Activated CD4-positive, alpha-beta T cell treated with anti-CD3 and anti-CD28 coated beads for 36 hours (primary cell): ENCODE measurements at places on chromosomes 3 and 15.

DNA sequence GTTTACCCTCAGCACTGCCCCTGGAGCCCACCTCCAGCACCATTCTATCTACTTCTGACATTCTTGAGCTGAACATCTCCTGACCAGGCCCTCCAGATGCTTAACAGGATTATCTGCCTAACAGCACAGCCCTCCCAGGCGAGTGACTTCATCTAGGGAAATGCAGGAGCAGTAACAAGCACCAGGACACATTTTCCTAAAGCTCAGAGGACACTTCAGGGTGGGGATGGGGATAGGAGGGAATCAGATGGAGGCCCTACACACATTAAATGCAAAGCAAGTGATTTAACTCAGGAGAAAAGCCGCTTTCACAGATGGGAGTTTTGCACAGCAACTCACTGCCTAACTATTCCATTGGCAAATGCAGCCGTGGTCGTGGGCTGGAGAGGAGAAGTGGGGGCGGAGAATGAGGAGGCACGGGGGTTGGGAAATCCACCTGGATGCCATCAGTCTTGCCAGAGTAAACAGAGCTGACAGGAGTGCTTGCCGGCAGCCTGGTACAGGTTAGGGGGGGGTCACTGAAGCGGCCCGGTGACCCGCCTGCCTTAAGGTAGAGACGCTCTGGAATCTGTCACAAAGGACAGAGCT, 21.3 kb upstream of the BNC1 start:
- H3K36me3 ChIP-seq, result no peaks in the 10 kb centered on the region
- DNase-seq, result no peak
- no peak overlapping the region for H3K4me3 ChIP-seq
- H3K27me3 ChIP-seq, result peaks cover 28% of the 10 kb centered on the region

DNA sequence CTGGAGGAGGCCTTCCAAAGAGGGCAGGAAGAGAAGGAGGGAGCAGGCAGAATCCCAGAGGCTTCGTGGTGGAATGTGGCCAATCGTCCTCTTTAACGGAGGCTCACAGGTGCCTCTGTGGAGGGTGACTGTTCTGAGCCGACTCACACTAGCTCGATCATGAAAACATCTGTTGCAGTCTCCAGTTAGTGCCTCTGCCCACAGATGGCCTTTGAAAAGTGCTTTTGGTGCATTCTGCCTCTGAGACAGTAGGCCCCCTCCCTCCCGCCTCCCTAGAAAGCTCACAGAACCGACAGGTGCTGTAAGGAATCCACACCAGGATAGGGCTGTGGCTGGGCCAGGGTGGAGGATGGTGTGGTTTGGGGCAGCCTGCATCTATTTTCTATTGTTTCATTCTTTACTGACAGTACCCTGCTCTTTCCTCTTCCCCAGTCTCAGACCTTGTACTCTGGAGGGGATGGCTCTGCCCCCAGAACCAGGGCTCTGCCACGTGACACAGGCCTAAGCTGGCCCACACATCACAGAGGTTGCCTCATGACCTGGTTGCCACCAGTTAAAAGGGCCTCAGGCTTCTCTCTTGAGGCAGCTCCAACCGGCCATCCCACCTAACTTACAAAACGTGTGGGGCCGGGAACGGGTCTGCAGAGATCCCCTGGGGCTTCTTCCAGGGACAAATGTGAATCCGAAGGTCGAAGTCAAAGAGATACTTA, 27.2 kb upstream of the PIGZ start:
- H3K4me1 ChIP-seq, result no peaks in the 10 kb centered on the region
- no peak overlapping the region for H3K4me3 ChIP-seq
- no peaks in the 10 kb centered on the region for H3K36me3 ChIP-seq
- DNase-seq, result no peak

DNA sequence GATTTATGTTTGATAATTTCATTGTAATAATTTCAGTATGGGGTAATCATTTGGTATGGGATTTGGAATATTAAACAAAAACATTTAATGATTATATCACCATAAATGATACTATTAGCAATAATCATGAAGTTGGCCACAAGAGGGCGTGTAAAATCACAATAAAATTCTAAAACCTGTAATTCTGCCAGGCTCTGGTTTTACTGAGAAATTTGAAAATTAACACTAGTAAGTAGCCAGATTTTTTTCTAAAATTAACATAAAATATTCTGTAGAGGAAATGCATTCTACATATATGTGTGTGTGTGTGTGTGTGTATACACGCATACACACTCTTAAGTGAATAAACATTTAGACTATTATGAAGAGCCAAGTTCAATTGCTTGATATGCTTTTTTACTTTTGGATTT, 40.5 kb downstream of the FEZF2 start:
- no peaks in the 10 kb centered on the region for H3K36me3 ChIP-seq
- H3K27me3 ChIP-seq, result peaks cover 3% of the 10 kb centered on the region

- peaks cover 2% of the 10 kb centered on the region for H3K27me3 ChIP-seq
- no peaks in the 10 kb centered on the region for H3K36me3 ChIP-seq
- DNase-seq, result no peak
- H3K27ac ChIP-seq, result no peak overlapping the region
- H3K4me3 ChIP-seq, result no peak overlapping the region
Measured at GRCh38 chr15:65309882-65310418, 5.5 kb downstream of the RNU5B-1 start.

DNA sequence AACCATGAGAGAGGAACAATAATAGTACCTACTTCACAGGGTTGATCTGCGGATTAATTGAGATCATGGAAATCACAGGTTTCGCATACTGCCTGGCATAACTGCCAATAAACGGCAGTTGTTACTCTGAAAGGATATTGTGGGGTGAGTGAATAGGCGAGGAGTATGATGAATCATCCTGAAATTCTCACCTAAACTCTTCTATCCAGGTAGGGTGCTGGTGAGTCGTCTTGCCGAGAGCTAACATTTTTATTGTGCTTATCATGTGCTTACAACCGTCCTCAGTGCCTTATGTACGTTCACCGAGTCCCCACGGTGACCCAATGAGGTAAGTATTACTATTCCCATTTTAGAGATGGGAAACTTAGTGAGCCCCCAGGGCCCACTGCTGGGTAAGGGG, 52.4 kb upstream of the SRGAP3 start:
- peak; percentile 34 for DNase-seq
- H3K27me3 ChIP-seq, result peaks cover 5% of the 10 kb centered on the region
- H3K27ac ChIP-seq, result no peak overlapping the region

- H3K4me1 ChIP-seq, result no peaks in the 10 kb centered on the region
- no peak overlapping the region for H3K27ac ChIP-seq
- peaks cover 9% of the 10 kb centered on the region for H3K27me3 ChIP-seq
Measured at GRCh38 chr3:17935222-17935621, 192.8 kb upstream of the TBC1D5 start.

DNA sequence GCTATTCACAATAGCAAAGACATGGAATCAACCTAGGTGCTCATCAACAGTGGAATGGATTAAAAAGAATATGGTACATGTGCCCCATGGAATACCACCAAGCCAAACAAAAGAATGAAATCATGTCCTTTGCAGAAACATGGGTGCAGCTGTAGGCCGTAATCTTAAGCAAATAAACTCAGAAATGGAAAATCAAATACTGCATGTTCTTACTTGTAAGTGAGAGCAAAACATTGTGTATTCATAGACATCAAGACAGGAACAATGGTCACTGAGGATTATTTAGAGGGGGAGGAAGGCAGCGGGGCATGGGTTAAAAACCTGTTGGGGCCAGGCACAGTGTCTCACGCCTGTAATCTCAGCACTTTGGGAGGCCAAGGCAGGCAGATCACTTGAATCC, 304.7 kb upstream of the ROBO2 start:
- DNase-seq, result no peak
- H3K27ac ChIP-seq, result no peak overlapping the region
- H3K27me3 ChIP-seq, result no peaks in the 10 kb centered on the region
- H3K4me3 ChIP-seq, result no peak overlapping the region

DNA sequence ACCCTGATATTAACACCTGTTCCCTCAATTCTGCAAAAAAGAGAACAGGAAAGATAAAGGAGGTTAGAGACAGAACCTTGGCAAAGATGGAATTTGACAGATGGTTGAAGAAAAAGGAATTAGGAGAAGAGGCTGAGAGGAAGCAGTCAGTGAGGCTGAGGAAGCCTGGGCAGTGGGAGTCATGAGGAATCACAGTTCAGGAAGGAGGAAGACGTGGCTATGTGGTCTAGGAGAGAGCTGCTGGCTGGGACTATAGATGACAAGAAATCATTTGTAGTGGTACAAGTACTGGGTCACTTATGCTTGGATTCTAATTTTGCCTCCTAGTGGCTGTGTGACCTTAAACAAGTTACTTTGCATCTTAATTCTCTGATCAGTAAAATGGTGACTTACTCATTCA, 49.0 kb downstream of the LARS2 start:
- H3K36me3 ChIP-seq, result peaks cover 13% of the 10 kb centered on the region
- H3K27me3 ChIP-seq, result no peaks in the 10 kb centered on the region
- H3K27ac ChIP-seq, result no peak overlapping the region

DNA sequence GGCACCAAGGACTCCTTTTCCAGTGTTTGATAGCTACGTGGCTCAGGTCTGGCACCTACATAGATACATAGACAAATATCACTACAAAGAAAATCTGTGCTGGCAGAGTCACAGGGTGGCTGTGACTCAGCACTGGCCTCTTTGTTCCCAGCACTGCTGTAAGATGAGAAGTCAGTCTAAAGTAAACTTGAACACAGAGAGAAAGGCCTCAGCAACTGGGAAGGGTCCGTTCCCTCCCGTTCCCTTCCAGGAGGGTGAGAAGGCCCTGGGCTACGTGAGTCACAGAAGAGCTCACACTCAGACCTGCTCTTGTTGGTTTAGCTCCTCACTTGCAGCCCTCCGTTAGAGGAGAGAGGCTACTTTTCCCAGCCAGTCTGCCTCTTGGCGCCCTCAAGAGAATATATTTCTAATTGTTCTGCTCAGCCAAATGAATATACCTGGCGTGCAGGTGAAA, 23.1 kb downstream of the ANXA2 start:
- no peak overlapping the region for H3K27ac ChIP-seq
- no peaks in the 10 kb centered on the region for H3K27me3 ChIP-seq
- peaks cover 13% of the 10 kb centered on the region for H3K4me1 ChIP-seq
- H3K36me3 ChIP-seq, result peaks cover 2% of the 10 kb centered on the region
- no peak overlapping the region for H3K4me3 ChIP-seq

- peaks cover 15% of the 10 kb centered on the region for H3K4me1 ChIP-seq
- H3K4me3 ChIP-seq, result no peak overlapping the region
- no peak for DNase-seq
- H3K27ac ChIP-seq, result no peak overlapping the region
- H3K36me3 ChIP-seq, result no peaks in the 10 kb centered on the region
Measured at GRCh38 chr3:194570235-194570634, 63.0 kb downstream of the TMEM44 start.

GRCh38 chr3:173135059-173135458, 6.0 kb downstream of the SPATA16 start:
- DNase-seq, result no peak
- H3K27ac ChIP-seq, result no peak overlapping the region
- no peaks in the 10 kb centered on the region for H3K36me3 ChIP-seq
- H3K4me1 ChIP-seq, result no peaks in the 10 kb centered on the region
- H3K27me3 ChIP-seq, result no peaks in the 10 kb centered on the region

- no peak overlapping the region for H3K4me3 ChIP-seq
- DNase-seq, result no peak
- H3K27me3 ChIP-seq, result no peaks in the 10 kb centered on the region
- no peaks in the 10 kb centered on the region for H3K36me3 ChIP-seq
- no peak overlapping the region for H3K27ac ChIP-seq
Measured at GRCh38 chr3:117786349-117786748, 1076.8 kb downstream of the TUSC7 start.

DNA sequence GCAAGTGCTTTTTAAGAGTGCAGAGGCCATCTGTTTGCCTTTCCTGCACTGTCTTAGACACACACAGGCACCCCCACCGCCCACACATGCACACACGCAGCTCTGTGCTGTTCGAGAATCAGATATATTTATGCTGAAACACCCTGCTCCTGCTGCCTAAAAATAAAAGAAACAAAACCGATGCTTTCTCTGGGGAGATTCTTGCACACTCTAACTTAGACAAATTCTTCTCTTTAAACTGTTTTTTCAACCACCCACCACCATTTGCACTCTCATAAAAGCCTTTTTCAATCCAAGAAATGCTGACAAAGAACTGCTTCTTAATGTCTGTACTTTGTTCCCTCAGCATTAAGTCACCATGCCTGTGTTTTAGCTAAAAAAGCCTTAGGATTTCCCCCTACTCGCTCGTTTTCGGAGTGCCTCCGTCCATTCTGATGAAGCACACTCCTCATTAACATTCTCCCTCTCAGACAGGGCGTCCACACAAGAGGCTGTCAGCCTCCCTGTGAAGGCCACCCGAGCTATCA, 26.2 kb downstream of the SLC12A8 start:
- no peaks in the 10 kb centered on the region for H3K36me3 ChIP-seq
- H3K27ac ChIP-seq, result no peak overlapping the region
- H3K4me1 ChIP-seq, result peaks cover 5% of the 10 kb centered on the region
- DNase-seq, result peak; percentile 57
- H3K4me3 ChIP-seq, result no peak overlapping the region

DNA sequence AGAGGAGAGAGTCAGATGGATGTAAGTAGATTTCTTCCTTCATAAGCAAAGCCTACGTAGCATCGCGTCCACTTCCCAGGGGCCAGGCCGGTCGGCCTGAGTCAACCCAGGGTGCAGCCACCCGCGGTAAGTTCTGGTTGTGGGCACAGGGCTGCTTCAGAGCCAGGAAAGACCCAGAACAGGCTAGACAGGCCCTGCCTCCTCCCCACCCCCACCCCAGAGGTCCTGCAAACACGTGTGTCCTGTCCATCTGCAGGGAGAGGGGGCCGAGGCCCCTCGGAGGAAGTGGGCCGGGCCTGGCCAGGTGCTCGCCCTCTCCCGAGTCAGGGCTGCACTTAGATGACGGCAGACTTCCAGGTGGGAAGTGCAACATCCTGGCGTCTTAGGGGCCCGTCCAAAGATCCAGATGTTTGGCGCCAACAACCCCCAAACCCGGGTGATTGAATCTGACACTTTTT, 100.8 kb upstream of the ALDH1A3 start:
- no peak overlapping the region for H3K4me3 ChIP-seq
- H3K36me3 ChIP-seq, result no peaks in the 10 kb centered on the region
- DNase-seq, result no peak
- H3K4me1 ChIP-seq, result no peaks in the 10 kb centered on the region
- H3K27me3 ChIP-seq, result peaks cover 6% of the 10 kb centered on the region
- no peak overlapping the region for H3K27ac ChIP-seq

GRCh38 chr3:46913644-46914043, 36.1 kb downstream of the PTH1R start:
- no peaks in the 10 kb centered on the region for H3K27me3 ChIP-seq
- peaks cover 24% of the 10 kb centered on the region for H3K36me3 ChIP-seq
- no peak for DNase-seq

DNA sequence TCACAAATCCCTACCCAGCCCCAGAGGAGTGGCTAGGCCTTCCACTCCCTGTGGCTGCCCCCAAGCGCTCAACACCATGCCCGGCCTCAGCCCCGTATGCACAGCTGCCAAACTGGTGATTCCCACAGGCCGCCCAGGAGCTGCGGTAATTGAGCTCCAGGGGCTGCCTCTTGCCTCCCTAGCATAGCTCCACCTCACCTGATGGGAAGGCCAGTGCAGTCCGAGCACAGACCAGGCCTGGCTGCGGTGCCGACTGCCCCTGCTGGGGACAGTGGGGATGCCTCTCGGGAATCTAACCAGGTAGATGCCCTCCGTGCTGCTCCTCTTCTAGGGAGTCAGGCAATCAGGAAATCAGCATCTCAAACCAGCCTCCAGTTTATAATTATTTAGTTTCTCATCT, 25.9 kb downstream of the SCN5A start:
- no peaks in the 10 kb centered on the region for H3K4me1 ChIP-seq
- no peak overlapping the region for H3K4me3 ChIP-seq
- H3K36me3 ChIP-seq, result no peaks in the 10 kb centered on the region
- DNase-seq, result no peak
- H3K27ac ChIP-seq, result no peak overlapping the region
